Frontal cortex (tissue), 4 donors: ENCODE measurements at places on chromosomes 2 and 18. TPM values are rescaled to one million over a fixed set of nuclear protein-coding genes. Genes with fewer than 3 reads are reported as not detected.

DNA sequence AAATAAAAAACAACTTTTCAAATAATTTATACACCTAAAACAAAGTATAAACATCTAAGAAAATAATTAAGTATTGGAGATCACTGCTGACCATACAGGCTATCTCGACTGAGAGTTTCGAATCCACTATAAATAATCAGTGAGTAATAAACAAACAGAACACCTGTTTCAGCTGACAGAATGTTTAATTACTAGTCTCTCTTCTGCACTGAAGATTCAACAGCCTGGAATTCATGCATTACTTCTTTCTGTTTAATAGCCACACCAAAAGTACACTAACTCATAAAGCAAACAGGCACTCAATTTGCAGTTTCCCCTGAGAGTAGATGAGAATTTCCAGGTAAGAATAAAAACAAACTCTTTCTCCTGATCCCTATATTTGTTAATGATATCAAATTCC is 138.5 kb downstream of the RBMS1 start:
- DNase-seq = no peak

GRCh38 chr2:104888489-104889258 is 34.8 kb downstream of the POU3F3 start:
- no peak for DNase-seq

DNA sequence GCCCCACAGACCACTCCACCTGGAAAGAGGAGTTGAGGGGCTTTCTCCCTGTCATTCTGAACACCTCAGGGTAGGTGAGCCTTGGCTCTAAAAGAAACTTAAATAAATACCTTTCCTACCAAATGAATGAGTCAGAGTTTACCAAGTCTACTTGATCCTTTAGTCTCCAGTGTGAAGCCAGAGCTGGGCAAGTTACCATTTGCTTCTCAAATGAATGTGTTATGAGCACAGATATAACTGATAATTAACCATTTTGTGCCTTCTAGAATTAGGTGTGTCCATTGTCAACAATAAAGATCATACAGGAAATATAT is 347.7 kb downstream of the KIAA1328 start:
- DNase-seq = no peak

The HOXD3 gene
- not detected for total RNA-seq

DNA sequence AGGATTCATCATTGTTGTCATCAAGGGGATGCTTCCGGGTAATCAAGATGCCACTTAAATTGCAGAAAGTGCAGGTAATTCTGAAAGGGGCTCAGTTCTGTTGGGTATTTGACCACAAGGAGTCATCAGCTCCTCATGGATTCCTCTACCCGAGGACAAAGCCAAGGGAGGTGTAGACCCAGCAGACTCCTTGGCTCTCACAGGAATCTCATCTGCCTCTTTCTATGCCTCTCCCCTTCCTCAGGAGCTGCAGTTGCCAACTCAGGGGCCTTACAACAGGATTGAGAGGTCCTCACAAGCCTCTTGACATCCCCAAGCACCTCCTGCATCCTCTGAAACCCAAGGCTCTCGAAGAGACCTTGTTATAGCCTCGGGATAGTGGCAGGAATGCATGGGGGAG is 44.0 kb downstream of the ITGB6 start:
- no peak for DNase-seq

The COLEC12 gene
- 16.7 TPM for total RNA-seq

GRCh38 chr18:43662657-43663056 is 385.4 kb upstream of the SYT4 start:
- no peak for DNase-seq

The ETAA1 gene
- 15.9 TPM for total RNA-seq

DNA sequence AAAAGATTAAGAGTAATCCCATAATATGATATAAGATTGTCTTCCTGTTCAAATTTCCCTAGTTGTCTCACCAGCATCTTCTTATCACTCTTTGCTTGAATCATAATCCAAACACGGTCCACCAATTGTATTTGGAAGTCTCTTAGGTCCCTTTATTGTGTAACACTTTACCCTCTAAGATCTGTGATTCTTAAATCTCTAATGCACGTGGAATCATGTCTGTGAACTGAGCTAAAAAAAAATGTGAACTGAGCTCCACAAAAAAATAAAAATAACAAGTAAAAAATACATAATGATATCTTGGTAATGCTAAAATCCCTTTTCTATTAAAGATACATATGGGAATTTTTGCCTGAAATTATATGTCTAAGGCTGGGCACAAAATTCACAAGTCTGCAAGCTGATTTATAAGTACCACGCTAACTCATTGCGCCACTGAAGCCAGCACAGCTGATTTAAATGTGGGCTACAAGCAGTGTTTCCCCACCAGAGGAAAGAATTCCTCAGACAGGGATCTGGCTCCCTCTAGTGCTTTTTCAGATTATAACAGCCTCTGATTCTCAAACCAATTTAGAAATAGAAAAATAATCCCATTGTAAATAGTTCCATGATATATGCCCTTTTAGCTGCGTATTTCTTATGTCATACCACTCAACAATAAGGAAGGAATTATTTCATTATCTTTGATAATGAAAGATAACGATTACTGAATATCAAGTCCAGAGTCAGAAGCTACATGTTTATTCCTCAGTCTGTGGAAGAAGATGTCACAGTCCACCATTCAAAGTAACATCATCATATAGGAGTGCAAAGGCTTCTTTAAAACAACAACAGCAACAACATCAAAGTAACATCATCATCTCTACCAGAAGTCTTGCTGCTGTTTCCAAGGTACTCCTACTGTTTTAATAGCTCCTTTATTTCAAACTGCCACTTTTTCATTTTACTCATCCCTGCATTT is 22.9 kb downstream of the RBM43 start:
- DNase-seq = no peak

DNA sequence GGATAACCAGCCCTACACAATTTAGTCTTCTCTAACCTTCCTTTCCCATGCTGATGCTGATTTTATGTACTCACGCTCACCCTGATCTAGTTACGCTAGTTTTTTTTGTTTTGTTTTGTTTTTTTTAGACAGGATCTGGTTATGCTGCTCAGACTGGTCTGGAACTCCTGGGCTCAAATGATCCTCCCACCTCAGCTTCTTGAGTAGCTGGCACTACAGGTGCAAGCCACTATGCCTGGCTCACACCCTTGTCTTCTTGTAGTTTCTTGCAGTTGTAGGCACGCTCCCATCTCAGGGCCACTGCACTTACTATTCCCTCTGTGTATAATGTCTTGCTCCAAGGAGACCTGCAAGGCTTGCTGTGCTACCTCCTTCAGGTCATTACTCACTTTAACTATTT is 6.2 kb downstream of the PELI1 start:
- no peak for DNase-seq
